NCI-H187 treated with DMSO at 0.1 percent for 48 hours (cell line): ENCODE measurements at places on chromosomes 2 and 18.
A peak's percentile ranks its signal among the peaks of the same experiment; 100 is the strongest.

- DNase-seq, result no peak
Measured at GRCh38 chr2:205660521-205661124, 21.7 kb upstream of the NRP2 start.

DNA sequence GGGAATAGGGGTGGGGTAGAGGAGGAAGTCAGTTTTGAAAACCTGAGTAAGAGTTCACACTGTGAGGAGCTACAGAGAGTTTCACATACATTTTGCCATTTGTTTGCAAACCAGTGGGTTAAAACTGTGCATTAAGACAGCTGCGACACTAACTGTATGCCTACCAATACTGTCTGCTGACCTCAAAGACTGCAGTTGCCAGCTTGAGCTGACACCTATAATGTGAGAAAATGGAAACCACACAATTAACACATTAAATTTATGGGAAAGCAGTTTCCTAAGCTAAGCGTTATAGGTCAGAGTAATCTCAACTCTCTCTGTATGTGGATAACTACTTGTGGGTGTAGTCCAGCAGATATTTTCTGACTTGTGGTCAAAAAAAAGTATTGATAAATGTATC is 756.6 kb upstream of the GCFC2 start:
- DNase-seq, result no peak

DNA sequence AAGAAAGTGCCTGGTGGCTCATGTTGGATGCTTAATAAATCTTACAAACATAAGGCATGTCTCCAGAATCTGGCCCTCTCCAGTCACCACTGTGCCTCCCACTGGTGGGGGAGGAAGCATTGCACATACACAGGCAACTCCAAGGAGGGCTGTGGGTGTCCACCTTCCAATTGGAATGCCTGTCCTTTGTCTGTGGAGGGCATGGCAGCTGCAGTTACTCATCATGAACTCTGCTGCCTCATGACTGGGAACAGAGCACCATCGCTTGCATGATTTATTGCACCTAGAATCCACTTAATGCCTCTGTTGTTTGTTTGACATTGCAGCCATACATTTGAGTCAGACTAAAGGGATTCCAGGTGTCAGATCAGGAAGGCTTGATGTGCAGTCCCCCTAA is 278.9 kb downstream of the PRKCE start:
- DNase-seq, result peak; percentile 75

GRCh38 chr2:223270548-223270947 is 218.6 kb downstream of the KCNE4 start:
- no peak for DNase-seq

GRCh38 chr18:23981369-23981980 is 33.1 kb upstream of the TTC39C start:
- DNase-seq, result no peak

DNA sequence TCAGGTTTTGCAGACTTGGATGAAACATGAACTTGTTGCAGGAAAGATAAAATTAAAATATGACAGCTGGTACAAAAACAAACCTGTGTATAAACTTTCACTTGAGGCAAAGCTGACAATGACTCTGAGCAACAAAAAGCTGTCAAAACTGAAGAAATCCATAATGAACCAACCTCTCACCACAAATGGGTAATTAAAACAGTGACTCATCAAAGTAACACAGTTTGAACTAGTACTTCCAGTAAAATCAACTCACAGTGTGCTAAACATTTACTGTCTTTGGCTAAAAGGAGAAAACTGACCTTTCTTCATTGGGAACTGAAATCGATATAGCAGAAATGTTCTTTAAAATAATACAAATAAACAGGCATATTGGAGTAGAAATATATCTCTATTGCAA is 209.7 kb downstream of the WDPCP start:
- no peak for DNase-seq

- no peak for DNase-seq
Measured at GRCh38 chr2:203871371-203871983, 3.9 kb downstream of the CTLA4 start.

GRCh38 chr2:193584522-193584938 is 1389.8 kb upstream of the TMEFF2 start:
- DNase-seq, result no peak

DNA sequence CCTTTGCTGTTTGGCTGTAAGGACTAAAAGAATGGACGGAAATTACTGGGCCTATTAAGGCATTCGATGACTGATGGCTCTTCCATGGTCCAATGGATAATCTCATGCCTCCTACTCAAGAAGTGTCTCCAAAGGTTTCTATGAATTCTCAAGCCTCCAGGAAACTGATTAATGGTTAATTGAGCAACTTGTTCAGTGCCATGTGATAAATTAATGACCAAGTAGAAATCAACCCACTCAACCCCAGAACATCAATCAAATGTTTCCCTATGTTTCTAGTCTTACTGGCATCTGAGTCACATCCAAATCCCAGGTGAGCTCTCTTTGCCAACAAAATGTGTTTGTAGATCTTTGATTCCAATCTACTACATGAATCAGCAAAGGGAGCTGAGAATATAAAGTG is 103.6 kb downstream of the NXPH2 start:
- DNase-seq, result no peak
